ENCODE measurements at places on chromosomes 13 and 19. TPM values are rescaled to one million over a fixed set of nuclear protein-coding genes. Genes with fewer than 3 reads are reported as not detected.

- peaks cover 24% of the 10 kb centered on the region for H3K27me3 ChIP-seq
- no peak for DNase-seq
- peaks cover 2% of the 10 kb centered on the region for H3K36me3 ChIP-seq
- H3K4me3 ChIP-seq: no peak overlapping the region
Measured at GRCh38 chr13:23480324-23480723, 46.8 kb upstream of the SACS start.

GRCh38 chr19:30036154-30037129 lies 94.4 kb downstream of the URI1 start:
- no peak overlapping the region for H3K4me3 ChIP-seq
- no peaks in the 10 kb centered on the region for H3K27me3 ChIP-seq
- H3K4me1 ChIP-seq: no peaks in the 10 kb centered on the region
- peaks cover 77% of the 10 kb centered on the region for H3K36me3 ChIP-seq
- DNase-seq: no peak

GRCh38 chr13:91580749-91581148 lies 182.3 kb downstream of the GPC5 start:
- H3K4me3 ChIP-seq: no peak overlapping the region
- H3K27me3 ChIP-seq: no peaks in the 10 kb centered on the region
- no peaks in the 10 kb centered on the region for H3K36me3 ChIP-seq

DNA sequence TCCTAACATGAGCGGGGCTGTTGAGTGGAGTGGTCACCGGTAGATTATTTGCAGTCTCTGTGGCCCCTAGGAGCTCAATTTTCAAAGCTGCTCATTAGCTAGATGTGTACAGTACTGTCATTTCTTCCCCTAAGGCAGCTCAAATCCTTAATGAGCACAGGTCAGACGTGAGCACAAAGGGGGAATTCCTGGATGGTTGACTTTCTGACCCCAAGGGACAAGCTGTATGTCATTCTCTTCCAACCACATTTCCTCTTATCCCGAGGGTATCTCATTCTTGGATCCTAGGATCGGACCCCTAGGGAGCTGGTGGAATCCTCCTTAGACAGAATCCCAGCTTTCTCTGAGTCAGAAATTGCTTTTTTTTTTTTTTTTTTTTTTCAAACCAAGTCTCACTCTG lies 5.7 kb upstream of the OR7G3 start:
- no peak overlapping the region for H3K4me3 ChIP-seq
- peaks cover 7% of the 10 kb centered on the region for H3K4me1 ChIP-seq
- H3K27ac ChIP-seq: no peak overlapping the region
- H3K36me3 ChIP-seq: no peaks in the 10 kb centered on the region
- no peak for DNase-seq

Gene GNG8
- not detected for total RNA-seq

- no peaks in the 10 kb centered on the region for H3K27me3 ChIP-seq
- peaks cover 6% of the 10 kb centered on the region for H3K36me3 ChIP-seq
- peak overlapping the region; percentile 83 for H3K4me3 ChIP-seq
- peak; percentile 91 for DNase-seq
- peak overlapping the region; percentile 99 for H3K27ac ChIP-seq
Measured at GRCh38 chr19:50357178-50358100, 8.0 kb downstream of the NAPSA start.

GRCh38 chr19:5330307-5330720 lies 10.3 kb downstream of the PTPRS start:
- DNase-seq: no peak
- H3K36me3 ChIP-seq: no peaks in the 10 kb centered on the region
- H3K27me3 ChIP-seq: peaks cover 10% of the 10 kb centered on the region
- H3K4me1 ChIP-seq: no peaks in the 10 kb centered on the region
- H3K27ac ChIP-seq: no peak overlapping the region
- H3K4me3 ChIP-seq: no peak overlapping the region

Gene ATP8B3
- 22.2 TPM for total RNA-seq

- H3K27me3 ChIP-seq: peaks cover 33% of the 10 kb centered on the region
- no peaks in the 10 kb centered on the region for H3K4me1 ChIP-seq
- H3K4me3 ChIP-seq: no peak overlapping the region
- H3K36me3 ChIP-seq: no peaks in the 10 kb centered on the region
- no peak for DNase-seq
- H3K27ac ChIP-seq: no peak overlapping the region
Measured at GRCh38 chr13:51206584-51206983, 15.6 kb upstream of the FAM124A start.

Gene VSTM1
- not detected for total RNA-seq

DNA sequence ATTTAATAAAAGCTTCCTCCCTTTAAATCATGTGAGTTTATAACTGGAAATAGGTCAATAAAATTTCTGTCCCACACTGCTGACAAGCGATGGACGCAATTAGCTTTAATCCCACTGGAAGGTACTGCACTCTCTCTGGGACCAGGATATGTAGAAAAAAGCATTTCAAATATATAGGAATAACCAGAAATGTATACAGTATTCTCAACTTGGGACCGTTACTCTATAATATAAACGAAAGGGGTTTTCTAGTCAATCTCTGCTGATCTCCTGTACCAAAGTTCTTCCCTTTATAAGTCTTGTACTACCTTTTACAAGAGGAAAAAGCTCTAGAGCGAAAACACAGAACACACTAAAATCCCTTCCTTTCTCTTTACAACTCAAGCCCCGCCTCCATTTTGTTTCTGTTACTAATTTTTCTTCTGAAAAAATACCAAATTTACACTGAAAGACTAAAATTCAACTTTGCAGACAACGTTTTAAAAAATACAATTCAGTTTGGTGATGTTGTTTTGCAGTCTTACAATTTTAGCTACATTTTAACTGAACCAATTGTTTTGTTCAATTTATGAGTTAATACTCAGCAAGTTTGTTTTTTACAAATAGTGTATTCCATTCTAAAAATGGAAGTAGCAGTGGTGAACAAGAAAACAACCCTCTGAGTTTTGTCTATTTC lies 1.7 kb upstream of the USPL1 start:
- no peak overlapping the region for H3K4me3 ChIP-seq
- H3K27me3 ChIP-seq: no peaks in the 10 kb centered on the region
- DNase-seq: peak; percentile 39
- H3K27ac ChIP-seq: no peak overlapping the region
- peaks cover 17% of the 10 kb centered on the region for H3K4me1 ChIP-seq
- peaks cover 10% of the 10 kb centered on the region for H3K36me3 ChIP-seq

DNA sequence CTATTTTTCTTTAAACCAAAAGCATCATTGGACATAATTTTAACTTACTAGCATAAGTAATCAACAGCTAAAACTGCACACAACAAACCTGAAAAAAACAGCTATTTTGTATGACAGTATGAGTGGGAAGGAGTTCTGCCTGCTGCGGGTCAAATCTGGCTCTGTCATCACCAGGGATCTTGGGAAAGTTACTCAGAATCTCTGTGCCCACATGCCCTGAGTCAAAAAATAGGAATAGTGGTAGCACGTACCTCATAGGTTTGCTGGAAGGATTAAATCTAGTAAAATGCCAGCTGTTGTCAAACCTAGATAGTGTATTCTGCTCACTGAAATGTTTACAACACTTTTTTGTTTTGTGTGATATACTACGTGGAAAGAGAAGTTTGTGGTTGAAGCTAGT lies 1.1 kb downstream of the CLN5 start:
- no peak for DNase-seq
- H3K4me3 ChIP-seq: peak overlapping the region; percentile 95
- peaks cover 37% of the 10 kb centered on the region for H3K4me1 ChIP-seq

- H3K36me3 ChIP-seq: no peaks in the 10 kb centered on the region
- H3K27me3 ChIP-seq: no peaks in the 10 kb centered on the region
- no peaks in the 10 kb centered on the region for H3K4me1 ChIP-seq
- no peak overlapping the region for H3K27ac ChIP-seq
- no peak for DNase-seq
- H3K4me3 ChIP-seq: no peak overlapping the region
Measured at GRCh38 chr13:20608438-20609020, 41.6 kb downstream of the IFT88 start.

GRCh38 chr19:40381321-40381720 lies 8.7 kb downstream of the HIPK4 start:
- H3K27me3 ChIP-seq: peaks cover 2% of the 10 kb centered on the region
- DNase-seq: no peak

- no peak overlapping the region for H3K27ac ChIP-seq
- no peaks in the 10 kb centered on the region for H3K4me1 ChIP-seq
- peaks cover 5% of the 10 kb centered on the region for H3K36me3 ChIP-seq
- no peaks in the 10 kb centered on the region for H3K27me3 ChIP-seq
Measured at GRCh38 chr19:37969695-37970094, 62.7 kb downstream of the SIPA1L3 start.

- no peaks in the 10 kb centered on the region for H3K27me3 ChIP-seq
- no peak overlapping the region for H3K27ac ChIP-seq
- no peaks in the 10 kb centered on the region for H3K4me1 ChIP-seq
Measured at GRCh38 chr19:31289976-31290375, 59.3 kb downstream of the TSHZ3 start.

DNA sequence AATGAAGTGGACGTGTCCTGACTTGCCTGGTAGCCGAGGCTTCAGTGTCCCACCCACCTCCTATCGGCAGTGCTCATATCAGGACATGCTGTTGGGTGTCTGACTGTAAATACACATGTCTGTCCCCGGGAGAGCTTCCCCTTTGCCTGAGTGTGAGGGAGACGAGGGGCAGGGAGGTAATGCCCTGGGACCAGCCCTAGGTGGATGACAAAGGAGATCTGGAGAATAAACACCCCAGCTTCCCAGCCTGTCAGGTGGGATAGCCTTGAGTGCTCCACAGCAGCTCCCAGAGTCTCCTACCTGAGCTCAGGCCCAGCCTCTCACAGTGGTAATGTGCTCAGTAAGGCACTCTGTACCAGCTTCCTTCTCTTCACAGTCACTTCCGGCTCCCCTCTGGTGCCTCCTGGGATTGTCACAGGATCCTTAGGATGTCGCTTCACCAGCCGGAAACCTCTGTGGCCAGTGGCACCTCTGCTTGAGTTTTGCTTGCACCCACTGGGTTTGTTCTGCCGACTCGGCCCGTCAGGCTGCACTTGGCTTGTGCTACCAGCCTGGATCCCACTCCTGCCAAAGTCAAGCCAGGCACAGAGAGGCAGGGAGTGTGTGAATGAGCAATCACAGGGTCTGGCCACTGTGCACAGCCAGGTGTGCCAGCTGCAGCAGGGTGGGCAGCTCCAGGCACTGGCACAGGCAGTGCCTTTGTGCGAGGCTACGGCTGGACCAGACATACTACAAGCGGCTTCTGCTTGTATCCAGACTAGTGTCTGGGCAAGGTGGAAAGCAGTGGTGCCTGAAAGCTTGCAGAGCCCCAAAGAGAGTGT lies 54.4 kb upstream of the RGCC start:
- no peaks in the 10 kb centered on the region for H3K27me3 ChIP-seq
- H3K27ac ChIP-seq: no peak overlapping the region
- no peak overlapping the region for H3K4me3 ChIP-seq

DNA sequence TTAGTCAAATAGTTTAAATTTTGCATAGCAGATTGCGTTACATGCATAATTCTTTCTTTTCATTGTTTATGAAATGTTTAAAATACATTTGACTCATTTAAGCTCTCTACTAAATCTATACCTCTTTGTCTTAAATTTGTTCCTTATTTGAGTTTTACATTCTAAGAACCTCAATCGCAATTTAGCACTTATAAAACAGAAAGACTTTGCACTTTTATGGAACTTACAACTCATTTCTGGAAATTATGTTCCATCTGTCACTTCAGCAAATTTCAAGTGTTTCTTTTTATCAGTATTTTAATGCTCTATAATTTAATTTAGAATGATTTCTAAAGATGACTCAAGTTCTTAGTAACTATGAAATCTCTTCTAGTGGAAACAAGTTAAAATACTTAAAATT lies 1505.8 kb upstream of the SPRY2 start:
- no peak overlapping the region for H3K4me3 ChIP-seq
- no peak for DNase-seq
- no peak overlapping the region for H3K27ac ChIP-seq
- H3K27me3 ChIP-seq: no peaks in the 10 kb centered on the region

DNA sequence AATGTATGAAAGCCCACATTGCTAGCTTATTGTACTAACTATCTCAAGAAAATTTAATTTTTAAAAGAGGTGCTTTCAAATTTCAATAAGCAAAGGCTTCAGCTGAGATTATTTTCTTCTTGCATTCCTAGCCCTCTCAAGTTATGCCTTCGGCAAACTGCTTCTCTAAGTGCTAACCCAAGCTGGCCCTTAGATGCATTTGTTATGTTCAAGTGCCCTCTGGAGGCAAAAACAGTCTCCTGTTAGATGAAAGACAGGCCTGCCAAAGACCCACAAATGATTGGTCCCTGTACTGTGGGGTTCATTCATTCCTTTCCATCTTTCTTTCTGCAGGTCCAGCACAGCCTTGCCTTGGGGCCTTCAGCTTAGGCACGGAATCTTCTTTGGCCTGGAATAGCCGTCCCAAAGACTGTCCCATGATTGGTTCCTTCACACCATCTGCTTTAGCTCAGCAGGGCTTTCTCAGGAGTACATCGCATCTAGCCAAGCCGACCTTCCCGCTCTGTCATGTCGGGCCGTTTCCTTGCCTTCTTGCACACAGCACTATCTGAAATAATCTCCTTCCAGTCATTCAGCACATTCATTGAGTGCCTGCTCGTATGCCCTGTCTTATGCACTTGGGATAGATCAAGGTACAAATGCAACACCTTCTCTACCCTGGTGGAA lies 26.4 kb upstream of the TPTE2 start:
- H3K4me3 ChIP-seq: peak overlapping the region; percentile 70
- peaks cover 24% of the 10 kb centered on the region for H3K4me1 ChIP-seq
- peak; percentile 66 for DNase-seq
- H3K36me3 ChIP-seq: peaks cover 3% of the 10 kb centered on the region

DNA sequence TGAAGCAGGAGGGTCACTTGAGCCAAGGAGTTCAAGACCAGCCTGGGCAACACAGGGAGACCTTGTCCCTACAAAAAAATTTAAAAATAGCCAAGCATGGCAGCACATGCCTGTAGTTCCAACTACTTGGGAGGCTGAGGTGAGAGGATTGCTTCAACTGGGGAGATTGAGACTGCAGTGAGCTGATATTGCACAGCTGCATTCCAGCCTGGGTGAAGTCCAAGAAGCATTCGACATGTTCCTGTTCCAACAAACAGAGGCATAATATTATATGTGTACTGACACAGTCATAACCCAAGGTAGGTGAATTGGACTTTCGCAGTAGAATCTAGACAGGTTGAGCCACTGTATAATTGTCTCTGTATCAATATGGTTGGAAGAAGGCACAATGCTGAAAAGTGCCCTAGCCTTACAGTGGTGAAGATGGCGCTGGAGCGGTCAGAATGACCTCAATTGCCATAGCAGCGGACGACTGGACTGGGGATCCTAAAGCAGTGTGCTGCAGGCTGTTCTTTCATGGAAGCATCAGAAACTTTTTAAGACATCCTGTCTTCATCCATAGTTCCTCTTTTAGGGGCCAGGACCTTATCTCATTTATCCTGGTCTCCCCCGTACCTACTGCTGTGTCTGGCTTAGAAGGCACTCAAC lies 112.0 kb upstream of the CLDN10 start:
- H3K4me1 ChIP-seq: no peaks in the 10 kb centered on the region
- no peak overlapping the region for H3K4me3 ChIP-seq
- H3K27me3 ChIP-seq: no peaks in the 10 kb centered on the region
- no peak overlapping the region for H3K27ac ChIP-seq
- H3K36me3 ChIP-seq: no peaks in the 10 kb centered on the region
- DNase-seq: no peak
